ENCODE measurements at places on chromosomes 2 and 18.
A peak's percentile ranks its signal among the peaks of the same experiment; 100 is the strongest.

DNA sequence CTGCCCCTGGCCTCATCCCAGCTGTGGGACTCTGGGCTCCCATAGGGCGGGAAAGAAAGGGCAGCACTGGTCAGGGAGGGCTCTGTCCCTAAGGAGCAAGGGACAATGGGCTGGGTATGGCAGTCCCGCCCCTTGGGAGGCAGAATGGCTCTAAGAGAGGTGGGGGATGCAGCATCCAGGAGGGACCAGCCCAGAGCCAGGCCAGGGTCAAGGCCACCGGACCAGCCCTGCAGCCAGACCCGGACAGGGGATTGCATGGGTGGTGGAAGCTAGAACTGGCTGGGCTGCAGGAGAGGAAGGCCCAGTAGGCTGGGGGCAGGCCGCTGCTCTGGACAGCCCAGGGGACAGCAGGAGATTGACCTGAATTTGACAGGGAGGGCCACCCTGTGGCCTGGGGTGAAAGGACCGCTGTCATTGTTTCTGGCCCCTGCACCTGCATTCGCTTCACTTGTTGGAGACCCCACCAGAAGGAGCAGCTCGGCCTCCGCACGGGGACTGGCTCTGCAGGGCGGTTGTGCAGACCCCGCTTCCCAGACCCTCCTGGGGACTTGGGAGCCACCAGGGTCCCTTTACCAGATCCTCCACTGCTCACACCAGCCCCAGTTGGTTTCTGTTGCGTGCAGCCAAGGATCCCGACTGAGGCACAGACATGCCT is 14.6 kb downstream of the RAMP1 start:
- DNase-seq = no peak

- no peak for DNase-seq
Measured at GRCh38 chr2:151326554-151326953, 30.8 kb upstream of the TNFAIP6 start.

- no peak for DNase-seq
Measured at GRCh38 chr2:5187283-5187682, 504.9 kb upstream of the SOX11 start.

DNA sequence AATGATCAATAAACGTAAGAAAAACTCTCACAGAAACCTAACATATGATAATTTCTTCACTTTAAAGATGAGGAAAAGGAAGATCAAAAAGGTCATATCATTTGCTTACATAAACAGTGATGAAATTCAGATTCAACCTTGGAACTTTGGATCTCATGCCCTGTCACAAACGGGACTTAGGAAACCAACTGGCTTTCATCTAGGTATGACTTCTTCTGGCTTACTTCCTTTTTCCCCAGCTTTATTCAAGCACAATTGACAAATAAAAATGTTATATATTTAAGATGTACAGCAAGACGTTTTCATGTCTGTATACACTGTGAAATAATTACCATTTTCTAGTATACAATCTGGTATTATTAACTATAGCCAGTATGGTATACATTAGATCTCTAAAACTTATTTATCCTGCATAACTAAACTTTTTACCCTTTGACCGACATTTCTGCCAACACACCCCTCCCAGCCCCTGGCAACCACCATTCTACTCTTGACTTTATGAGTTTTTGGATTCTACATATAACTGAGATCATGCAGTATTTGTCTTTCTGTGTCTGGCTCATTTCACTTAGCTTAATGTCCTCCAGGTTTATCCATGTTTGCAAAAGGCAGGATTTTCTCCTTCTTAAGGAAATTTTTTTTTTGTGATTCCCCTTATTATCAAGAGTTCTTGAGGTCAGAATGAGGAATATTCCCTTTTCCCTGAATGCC is 46.0 kb upstream of the COBLL1 start:
- no peak for DNase-seq

DNA sequence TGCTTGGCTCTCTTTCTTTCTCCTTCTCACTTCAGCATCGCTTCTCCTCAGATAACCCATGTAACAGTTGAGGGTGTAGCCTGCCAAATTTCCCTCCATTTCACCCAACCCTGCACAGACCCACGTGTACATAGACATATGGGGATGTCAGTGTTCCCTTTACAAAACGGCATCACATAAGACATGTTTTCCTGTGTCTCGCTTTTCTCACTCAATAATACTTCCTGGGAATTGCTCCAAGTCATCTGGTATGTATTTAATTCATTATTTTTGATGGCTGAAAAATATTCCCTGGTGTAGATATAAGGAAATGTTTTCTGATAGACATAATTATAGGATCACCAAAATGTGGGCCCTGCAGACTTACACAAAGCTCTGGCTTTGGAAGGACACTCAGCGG is 176.8 kb downstream of the LOXHD1 start:
- no peak for DNase-seq

DNA sequence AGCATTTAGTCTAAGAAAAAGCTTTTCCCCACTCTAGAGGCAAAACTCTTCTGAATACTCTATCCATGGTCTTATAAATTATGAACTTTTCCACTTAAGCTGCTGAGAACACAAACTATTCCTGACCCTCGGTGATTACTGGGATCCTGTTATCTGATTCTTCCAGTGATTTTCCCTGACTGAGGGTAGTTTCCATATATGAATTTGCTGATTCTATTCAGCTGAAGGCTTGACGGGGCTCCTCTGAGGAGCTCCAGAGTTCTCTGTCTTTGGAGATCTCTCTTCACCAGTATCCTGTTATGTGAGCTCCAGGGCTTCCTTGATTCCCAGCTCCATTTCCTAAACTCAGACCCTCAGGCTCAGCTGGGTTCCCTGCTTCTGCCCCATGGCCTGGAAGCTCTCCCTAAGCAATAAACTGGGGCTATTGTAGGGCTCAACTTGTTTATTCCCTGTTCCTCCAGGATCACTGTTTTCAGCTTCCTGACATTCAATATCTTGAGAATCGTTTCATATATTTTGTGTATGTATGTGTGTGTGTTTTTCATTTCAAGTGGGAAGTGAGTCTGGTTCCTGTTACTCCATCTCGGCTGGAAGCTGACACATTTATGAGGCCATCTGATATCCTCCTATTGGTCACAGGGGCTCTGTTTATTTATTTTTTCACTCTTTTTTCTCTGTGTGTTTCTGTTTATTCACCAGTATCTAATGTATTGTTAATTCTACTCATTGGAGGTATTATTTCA is 78.2 kb downstream of the ARHGAP28 start:
- no peak for DNase-seq

GRCh38 chr18:35328868-35329267 is 15.4 kb downstream of the ZNF24 start:
- DNase-seq = no peak

DNA sequence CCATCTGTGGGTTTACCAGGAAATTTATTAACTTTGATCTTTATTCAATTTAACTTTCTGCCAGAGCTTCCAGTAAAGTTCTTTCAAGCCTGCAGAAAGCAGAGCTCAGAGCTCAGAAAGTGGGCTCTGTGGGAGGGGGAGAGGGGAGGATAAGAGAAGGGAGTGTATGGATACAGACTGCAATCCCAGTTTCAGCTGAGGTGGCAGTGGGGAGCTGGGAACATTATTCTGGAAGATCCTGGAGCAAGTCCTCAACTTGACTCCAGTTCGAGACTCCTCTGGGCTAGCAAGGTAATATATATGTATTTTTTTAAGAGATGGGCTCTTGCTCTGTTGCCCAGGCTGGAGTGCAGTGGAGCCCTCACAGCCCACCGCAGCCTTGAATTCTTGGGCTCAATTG is 108.9 kb upstream of the NABP1 start:
- DNase-seq = peak; percentile 24

DNA sequence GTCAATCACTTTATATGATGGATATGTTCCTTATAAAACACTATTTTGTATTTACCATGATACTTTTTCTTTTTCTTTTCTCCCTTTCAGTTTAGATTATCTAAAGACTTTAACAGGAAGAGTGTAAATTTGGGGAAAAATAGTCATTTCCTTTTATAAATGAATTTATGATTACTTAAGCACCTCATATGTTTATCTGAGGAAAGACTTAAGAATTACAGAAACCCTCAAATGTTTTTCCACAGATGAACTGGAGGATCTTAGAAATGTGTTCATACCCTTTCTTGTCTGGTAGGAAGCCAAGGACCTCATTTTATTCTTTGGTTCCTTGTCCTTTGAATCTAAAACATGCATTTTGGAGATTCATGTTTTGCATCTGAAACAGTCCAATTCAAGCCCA is 36.7 kb downstream of the MAPRE2 start:
- no peak for DNase-seq

GRCh38 chr2:232658217-232658785 is 24.9 kb downstream of the EFHD1 start:
- DNase-seq = no peak

DNA sequence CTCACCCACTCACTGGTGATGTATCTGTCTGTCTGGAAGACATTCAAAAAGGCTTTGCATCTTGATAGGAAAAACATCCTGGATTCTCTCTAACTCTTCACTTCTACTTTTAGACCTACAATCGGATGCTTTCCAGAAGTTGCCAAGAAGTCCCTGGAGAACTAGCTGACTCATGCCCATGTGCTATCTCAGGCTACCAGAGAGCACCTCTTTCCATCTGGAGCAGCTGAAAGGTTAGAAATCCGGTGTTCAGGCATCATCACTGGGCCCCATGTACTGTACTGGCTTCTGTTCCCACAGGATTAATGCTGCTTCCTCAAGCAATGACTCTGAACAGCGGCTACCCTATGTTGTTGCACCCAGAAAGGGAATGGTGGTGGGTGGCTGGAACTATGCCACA is 259.0 kb downstream of the NBAS start:
- DNase-seq = no peak

DNA sequence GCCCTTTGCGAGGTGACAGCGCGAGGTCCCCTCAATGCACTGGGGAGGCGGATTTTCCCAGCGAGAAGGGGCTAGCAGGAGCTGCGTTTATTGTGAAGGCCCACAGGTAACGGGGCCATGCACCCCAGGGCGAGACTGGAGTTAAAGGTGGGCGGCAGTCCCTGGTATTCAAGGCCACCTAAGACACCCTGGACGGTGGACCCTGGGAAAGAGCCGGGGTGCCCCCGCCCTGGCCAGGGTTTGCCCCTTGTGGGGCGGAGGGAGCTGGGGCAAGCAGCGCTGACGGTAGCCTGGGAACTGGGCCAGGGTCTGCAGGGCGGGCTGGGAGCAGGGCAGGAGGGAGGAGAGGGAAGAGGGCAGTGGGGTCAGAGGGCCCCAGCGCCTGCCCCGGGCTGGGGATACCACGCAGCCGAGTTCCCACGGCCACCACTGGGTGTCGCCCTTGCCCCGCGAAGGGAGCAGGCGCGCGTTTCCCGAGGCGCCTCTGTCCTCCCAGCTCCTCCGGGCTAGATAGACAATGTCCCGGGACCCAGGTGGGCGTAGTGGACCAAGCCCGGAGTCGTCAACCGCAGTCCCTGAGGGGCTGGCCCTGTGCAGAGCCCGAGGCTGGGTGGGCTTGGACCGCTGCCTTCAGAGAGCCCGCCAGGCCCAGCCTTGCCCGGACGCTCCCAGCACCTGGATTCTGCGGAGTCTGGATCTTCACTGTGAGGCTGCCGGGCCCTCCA is 80.2 kb downstream of the SMAD4 start:
- peak; percentile 38 for DNase-seq

- no peak for DNase-seq
Measured at GRCh38 chr2:23587341-23587880, 202.4 kb downstream of the KLHL29 start.

DNA sequence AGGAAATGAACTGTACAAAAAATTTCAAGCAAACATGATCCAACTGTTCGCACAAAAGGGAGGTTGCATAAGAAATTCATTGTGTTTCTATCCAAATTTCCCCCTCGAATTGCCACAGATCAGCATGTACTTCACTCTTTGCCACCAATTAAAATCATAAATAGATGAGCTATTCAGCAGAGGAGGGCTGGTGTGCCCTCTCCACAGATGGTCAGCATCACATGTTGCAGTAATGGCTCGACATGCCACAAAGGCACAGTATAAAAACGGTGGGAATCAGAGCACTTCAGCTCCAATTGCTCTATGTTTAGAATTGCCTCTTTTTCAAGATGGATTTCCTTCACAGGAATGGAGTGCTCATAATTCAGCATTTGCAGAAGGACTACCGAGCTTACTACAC is at the start of gene G6PC2:
G6PC2 (plus strand) TSS at position 289 of the 400 bp plus-strand sequence; CDS start at position 330, 41 bp downstream.
- DNase-seq = no peak

DNA sequence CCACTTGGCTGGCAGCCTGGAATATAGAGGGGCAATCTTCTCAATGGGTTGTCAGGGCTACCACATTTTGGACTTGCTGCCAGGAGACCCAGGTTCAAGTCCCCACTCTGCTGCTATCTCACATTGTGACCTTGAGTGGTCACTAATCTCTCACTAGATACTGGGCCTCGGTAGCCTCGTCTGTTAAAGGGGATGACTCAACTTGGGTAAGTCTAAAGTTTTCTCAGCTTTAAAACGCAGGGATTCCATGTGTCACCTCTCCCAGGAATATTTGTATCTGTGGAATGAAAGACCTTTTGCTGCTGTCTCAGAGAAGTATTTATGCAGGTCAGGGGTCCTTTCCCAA is 86.3 kb downstream of the SEMA4F start:
- no peak for DNase-seq

- DNase-seq = peak; percentile 92
Measured at GRCh38 chr2:79723830-79724229, 211.0 kb downstream of the CTNNA2 start.

- DNase-seq = no peak
Measured at GRCh38 chr18:78932281-78932680, 47.3 kb upstream of the SALL3 start.

DNA sequence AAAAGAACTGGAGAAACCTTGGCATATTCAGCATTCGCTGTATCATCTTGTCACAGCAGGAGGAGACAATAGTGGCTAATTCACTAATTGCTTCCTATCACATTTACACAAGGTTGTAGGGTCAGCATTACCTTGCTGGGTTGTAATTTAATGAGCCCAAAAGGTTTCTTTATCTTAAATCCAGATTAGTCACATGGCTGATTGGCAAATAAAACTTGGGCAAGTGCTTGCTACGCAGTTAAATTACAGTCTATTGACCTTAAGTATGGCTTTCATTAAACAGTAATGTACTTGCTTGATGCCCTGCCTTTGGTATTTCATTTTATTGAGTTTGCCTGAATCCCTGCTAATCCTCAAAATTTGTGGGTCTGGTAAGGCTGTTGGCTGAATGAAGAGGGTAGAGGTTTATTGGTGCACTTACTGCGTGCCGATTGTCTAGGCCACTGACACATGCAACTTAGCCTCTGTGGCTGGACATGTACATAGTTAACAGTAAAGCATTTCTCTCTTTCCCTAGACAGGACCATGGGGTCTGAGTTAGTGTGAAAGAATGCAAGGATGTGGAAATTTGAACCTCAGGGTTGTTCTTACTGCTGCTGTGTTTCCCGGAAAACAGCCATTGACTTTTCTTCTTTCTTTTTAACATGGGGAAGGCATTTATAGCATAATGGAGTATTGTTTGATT is 34.3 kb downstream of the FMNL2 start:
- peak; percentile 45 for DNase-seq

DNA sequence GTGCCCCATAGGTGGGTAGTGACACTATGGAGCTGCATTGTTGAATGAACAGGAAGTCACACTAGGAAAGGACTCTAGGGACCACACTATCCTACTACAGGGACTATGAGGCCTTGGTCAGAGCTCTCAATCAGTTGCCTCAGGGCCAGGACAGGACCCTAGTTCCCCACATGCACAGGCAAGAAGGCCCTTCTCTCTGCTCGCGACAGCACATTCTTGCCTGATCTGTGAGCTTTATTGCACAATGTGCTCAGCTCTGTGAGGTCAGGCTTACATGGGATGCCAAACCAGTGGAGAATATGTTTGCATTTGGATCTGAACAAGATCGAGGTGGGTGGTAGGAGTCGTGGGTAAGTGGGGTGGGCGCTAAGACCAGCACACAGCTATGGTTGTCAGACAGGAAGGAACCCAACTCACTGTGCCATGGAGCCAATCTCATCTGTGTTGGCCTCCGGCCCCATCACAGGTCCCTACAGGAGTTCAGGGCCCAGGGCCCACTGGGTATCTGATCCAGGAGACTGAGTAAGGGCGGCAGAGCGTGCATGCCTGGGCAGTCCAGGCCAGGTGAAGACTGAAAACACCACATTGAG is 8.0 kb downstream of the PCARE start:
- DNase-seq = no peak

Measured in ACHN (cell line).